ENCODE measurements at places on chromosomes 5 and 9.

DNA sequence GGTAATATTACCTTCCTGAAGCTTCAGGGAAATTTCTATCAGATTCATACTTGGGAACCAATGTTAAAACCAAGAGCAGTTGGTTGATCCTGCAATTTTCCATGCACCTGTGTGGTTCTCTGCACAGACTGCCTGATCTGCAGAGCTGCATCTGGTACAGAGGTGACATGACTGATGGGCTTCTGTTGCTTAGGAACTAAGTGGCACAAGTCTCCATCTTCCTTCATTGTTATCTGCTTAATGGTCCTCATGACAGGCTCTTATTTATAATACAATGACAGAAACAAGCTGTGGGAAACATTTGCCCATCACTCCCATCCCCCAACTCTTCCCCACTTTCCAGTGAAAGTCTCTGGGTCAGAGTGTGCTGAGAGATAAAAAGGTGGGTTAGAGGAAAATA is 799.1 kb downstream of the TAF11L14 start:
- no peak for DNase-seq

GRCh38 chr5:107149243-107150005 is 521.3 kb downstream of the EFNA5 start:
- DNase-seq, result no peak

DNA sequence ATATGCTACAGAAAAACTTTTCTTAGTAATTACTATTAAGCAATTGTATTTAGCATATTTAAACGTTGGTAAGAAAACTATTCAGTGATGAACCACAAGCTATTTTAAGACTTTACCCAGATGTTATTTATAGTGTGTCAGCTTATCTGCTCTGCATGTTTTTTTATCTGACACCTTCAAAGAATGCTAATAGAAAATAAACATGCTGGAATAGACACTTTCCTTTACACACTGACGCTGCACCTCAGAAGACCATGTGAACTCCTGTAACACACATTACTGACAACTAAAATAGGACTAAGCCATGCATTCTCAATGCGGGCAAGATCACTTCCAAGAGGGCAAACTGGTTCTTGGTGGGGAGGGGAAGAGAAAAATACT is 38.3 kb downstream of the FNIP1 start:
- no peak for DNase-seq

DNA sequence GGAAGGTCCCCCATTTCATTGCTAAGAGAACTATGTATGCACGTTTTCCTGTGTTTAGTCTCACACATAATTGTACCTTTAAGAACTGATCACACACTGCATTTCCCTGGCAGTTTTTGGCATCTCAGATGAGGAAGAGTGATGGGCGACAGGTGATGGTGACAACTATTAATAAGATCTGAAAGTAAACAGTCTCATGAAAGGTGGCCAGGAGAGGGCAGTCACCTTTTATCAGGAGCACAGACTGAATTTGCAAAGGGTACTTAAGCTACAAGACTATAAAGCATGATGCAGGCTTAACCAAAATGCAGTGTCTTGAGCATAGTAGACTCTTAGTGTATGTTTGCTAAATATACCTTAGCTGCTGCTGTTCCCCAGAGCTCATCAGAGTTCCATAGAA is 91.5 kb downstream of the GHR start:
- DNase-seq, result no peak

- no peak for DNase-seq
Observed at GRCh38 chr5:73908846-73909245, 282.9 kb downstream of the ARHGEF28 start.

DNA sequence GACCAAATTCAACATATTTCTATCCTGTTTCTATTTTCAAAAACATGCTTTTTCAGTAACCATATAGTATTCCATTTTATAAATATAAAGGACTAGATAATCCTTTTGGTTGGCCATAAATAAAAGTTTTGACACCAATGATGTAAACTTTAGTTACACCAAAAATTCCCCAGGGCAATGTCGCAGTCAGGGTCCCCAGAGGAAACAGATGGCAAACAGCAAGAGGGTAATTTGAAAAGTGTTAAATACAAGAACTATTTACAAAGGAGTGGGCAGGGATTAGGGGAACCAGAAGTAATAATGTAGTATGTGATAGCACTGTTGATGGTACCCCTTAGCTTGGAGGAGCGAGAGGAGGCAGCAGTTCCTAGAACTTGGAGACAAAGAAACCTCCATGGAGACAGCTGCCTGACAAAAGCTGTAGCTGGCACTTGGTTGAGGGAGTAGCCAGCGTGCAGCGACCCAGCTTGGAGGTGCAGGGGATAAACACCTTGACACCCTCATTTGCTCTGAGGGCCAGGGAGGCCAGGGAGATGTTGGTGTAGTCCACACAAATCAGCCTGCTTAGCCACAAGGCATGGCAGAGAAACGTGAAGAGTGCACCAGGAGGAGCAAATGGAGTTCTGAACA is 18.3 kb upstream of the MSANTD3 start:
- no peak for DNase-seq

GRCh38 chr5:153829510-153830065 is 209.1 kb downstream of the FAM114A2 start:
- no peak for DNase-seq

- DNase-seq, result no peak
Observed at GRCh38 chr5:1975406-1975715, 92.6 kb upstream of the IRX4 start.

DNA sequence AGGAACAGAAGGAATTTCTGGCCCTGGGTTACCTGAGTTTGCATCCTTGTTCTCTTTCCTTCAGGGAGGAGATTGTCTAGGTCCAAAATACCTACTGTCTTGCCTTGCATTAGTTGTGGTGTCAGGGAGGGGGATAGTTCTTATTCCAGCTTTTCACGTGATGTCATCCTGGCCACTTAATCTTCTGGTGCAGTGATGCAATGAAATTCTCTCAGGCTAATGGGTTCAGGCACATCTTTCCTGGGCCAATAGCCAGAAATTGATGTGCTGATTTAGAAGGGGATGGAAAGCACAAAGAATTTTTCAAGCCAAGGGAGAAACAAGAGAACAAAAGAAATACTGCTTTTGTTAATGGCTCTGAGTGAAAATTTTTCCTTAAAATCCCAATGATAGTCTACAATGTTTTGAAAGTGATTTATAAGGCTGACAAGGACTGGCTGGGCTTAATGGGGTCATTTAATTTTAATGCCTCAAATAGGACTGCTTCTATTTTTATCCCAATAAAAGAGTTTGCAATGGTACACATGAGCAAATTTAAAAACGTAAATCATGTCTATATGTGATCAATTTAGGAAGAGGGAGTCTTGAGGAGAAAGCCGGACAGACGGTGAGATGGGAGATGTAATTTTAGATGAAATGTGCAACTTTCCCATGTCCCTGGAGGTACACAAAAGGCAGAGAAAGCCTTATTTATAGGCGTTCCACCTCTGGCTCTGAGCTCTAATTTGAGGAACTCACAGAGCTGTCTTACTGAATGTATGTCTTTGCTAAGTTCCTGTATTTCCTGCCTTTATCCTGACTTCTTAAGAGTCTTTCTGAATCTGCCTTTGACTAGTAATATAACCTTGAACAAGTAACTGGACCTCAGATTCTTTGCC is 89.3 kb upstream of the SV2C start:
- DNase-seq, result no peak

DNA sequence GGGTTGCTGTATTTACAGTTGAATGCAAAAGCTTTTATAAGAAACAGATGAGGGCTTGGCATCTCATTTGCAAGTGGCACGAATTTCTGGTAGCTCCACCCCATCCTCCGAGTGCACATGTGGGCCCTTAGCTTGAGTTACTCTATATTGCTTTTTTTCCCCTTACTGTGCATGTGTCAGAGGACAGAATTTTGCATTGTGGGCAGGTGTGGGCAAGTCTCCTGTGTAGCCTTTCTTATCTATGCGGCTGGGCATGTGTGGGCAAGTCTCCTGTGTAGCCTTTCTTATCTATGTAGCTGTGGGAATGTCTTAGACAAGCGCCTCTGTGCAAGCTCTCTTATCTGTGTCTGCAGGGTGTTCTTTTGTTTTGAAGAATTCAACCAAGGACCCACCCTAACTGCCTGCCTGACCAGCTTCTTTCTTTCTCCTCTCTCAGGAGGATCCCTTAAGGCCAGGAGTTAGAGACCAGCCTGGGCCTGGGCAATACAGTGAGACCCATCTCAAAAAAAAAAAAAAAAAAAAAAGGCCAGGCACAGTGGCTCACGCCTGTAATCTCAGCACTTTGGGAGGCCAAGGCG is 34.1 kb upstream of the SIL1 start:
- DNase-seq, result no peak

- no peak for DNase-seq
Observed at GRCh38 chr9:136141682-136142413, 23.2 kb upstream of the TMEM250 start.

DNA sequence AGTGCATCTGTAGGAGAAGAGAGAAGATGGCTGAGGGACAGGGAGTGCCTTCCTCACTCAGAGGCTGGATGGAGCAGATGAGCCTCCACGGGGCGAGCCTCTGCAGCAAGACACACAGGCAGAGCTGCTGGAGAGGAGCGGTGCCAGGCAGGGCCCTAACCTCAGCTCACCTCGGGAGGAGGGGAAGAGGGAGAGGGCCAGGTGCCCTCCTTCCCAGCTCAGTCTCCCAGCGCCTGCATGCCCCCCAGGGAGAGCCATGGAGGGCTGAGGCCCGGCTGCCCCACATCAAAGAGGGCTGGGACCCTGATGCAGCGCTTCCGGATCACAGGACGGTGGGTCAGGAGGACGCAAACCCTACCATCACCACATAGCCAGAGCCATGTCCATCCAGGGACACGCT is 13.6 kb upstream of the SPATA31E1 start:
- DNase-seq, result no peak

DNA sequence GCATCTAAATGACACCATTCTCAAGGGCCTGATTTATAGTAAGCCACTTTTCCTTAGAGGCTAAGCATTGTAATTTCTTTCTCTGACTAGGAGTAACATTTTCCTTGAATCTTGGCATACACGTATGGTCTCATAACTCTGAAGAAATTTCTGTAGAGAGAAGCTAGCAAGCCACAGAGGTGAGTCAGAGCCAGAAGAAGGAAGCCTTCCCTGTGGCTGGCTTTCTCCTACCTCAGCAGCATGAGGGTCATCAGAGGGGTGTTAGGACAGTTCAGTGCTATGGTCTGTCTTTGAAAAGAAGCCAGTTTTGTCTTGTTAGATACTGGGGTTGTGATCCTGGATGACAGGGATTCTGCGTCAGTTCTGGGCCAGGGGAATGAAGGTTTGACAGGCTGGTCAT is 3.2 kb downstream of the SNX30 start:
- DNase-seq, result no peak

DNA sequence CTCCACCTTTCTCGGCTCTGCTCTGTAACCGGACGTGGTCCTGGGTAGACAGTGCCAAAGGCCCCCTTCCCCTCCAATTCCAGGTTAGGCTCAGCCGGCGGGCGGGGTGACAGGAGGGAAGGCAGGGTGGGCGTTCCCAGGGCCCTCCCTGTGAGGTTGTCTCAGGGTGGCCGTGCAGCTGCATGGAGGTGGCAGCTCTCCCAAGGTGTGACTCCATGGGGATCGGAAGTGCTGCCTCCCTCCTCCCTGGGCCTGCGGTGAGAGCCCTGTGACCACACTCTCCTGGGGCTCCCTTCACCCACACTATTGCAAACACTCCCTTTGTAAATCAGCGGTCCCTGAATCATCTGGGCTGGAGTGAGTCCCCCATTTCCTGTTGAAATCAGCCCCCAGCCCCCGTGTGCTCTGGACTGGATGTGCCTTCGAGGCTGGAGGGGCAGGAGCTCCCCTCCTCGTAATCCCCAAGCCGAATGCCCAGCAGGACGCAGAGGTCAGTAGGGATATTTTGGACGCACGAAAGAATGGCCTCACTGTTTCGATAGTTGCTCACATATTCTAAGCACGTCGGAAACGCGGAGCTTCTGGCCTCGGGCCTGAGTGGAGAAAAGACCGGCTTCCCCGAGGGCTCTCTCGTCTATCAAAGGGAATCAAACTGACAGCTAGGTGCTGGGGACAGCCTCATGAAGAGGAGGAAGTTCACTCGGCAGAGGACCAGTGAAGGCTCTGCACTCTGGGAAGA is 107.6 kb upstream of the COL5A1 start:
- no peak for DNase-seq

- no peak for DNase-seq
Observed at GRCh38 chr5:156128026-156128425, 198.9 kb upstream of the SGCD start.

GRCh38 chr5:80961376-80962281 is 1.5 kb downstream of the RASGRF2 start:
- DNase-seq, result peak; percentile 47

DNA sequence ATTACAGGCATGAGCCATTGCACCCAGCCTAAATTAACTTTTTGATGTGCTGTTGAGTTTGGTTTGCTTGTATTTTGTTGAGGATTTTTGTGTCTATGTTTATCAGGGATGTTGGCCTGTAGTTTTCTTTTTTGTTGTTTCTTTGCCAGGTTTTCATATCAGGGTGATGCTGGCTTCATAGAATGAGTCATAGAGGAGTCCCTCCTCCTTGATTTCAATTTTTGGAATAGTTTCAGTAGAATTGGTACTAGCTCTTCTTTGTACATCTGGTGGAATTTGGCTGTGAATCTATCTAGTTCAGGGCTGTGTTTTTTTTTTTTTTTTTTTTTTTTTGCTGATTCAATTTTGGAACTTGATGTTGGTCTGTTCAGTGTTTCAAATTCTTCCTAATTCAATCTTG is 1164.3 kb upstream of the DMAC1 start:
- no peak for DNase-seq

DNA sequence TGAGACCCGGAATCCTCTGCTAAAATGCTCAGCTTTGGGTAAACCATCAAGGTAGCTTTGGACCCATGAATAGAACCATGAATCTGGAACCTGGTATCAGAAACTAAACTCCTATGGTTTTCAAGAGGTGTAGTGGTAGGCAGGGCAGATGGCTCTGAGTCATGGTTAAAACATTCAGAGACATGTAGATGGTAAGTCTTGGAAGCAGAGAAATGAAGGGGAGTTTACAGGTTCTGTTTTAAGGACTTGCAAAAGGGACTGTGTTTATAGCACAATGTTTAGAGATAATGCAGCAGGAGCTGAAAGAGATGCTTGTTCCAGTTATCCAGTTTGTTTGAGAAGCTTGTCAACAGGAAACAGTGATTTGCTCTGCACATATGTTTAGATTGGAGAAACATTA is 36.0 kb upstream of the FBN2 start:
- no peak for DNase-seq

- no peak for DNase-seq
Observed at GRCh38 chr9:88540251-88540763, 5.3 kb downstream of the NXNL2 start.

DNA sequence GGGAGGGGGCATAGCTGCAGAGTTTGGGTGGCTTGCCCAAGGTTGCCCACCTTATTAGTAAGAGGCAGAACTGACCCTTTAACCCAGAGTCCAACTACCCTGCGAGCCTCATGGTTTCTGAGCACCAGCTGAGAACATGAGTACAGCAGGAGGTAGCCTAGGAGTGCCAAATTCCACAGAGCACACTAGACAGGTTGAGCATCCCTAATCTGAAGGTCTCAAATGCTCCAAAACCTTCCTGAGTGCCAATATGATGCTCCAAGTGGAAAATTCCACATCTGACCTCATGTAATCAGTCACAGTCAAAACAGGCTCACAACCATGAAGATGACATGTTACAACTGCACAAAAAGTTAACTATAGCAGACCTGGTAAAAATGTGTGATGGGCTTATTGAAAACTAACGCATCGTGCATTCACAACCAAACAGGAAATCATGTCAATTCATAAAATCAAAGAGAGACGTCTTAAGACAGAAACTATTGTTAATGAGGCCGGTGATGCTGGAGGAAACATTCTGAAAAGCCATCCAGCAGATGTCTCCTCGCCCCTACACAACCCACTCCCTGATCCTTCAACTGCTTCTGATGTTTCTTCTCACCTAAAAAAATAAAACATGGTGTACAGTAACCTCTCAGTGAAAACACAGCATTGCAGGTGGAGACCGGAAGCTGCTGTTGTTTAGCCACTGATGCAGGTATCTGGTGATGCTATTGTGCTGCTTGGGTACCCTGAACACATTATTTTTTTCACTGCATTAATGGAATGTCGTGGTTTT is 25.0 kb downstream of the PTCH1 start:
- DNase-seq, result no peak
